ENCODE measurements at places on chromosomes 7 and 10. TPM values are rescaled to one million over a fixed set of nuclear protein-coding genes. Genes with fewer than 3 reads are reported as not detected.

DNA sequence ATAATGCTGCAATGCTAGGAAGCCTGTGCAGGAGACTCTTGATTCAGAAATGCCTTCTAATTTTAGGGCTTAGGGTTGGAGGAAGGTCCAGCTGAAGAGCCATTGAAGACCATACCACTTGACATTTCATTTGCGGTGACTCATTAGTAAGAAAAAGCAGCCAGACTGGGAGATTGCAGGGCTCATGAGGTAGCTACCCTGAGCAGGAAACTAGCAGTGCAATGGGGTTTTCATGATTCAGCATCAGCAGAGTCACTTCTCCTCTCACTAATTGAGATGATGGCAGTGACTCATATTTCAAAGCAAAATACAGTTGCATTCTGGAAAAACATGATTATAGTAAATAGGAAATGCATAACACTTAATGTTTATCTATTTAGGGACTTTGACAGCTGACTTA is 434.1 kb downstream of the DNAJB9 start:
- no peak overlapping the region for H3K4me3 ChIP-seq
- no peaks in the 10 kb centered on the region for H3K27me3 ChIP-seq
- no peak overlapping the region for H3K27ac ChIP-seq
- no peaks in the 10 kb centered on the region for H3K4me1 ChIP-seq
- H3K36me3 ChIP-seq: no peaks in the 10 kb centered on the region

The MYL7 gene
- polyA plus RNA-seq: not detected

DNA sequence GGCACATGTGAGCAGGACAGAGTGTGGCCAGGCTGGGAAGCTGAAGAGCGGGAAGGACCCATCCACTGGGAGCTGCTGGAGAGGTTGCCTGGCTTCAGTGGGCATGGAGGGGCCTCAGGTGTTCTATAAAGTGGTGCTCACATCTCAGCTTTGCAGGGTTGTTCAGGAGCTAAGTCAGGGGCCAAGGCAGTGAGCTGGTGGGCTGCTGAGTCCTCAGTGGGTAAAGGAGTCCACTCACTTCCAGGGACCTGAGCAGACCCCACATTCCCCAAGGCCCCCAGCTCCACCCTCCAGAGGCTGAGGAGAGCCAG is 28.8 kb upstream of the C10orf53 start:
- no peak for DNase-seq
- peaks cover 13% of the 10 kb centered on the region for H3K27me3 ChIP-seq
- H3K27ac ChIP-seq: no peak overlapping the region
- peaks cover 6% of the 10 kb centered on the region for H3K4me1 ChIP-seq
- H3K36me3 ChIP-seq: no peaks in the 10 kb centered on the region
- H3K4me3 ChIP-seq: no peak overlapping the region

The TCAF2 gene
- polyA plus RNA-seq: 9.2 TPM

The TMEM139 gene
- polyA plus RNA-seq: 0.60 TPM

The NPFFR1 gene
- not detected for polyA plus RNA-seq

The PRLHR gene
- polyA plus RNA-seq: not detected

GRCh38 chr7:110442381-110442837 is 648.5 kb upstream of the LRRN3 start:
- no peaks in the 10 kb centered on the region for H3K36me3 ChIP-seq
- no peaks in the 10 kb centered on the region for H3K27me3 ChIP-seq
- H3K4me3 ChIP-seq: no peak overlapping the region
- H3K4me1 ChIP-seq: no peaks in the 10 kb centered on the region
- DNase-seq: no peak

DNA sequence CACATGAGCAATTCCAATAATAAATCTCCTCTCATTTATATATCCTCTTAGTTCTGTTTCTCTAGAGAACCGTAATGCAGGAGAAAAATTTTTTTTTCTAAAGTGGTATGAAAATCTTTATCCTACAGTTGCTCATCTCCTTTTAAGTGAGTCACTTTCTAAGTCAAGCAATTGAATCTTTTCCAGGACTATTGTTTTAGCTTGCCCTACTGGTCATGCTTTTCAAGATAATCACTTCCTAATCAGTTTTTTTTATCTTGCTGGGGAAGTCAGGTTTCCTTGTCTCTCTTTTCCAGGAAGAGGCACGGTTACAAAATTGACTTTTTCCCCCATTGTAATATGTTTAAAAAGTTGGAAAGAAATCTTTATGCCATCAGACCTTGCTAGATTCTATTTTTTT is 44.0 kb downstream of the INPP5F start:
- H3K4me1 ChIP-seq: peaks cover 5% of the 10 kb centered on the region
- H3K36me3 ChIP-seq: no peaks in the 10 kb centered on the region
- no peak overlapping the region for H3K4me3 ChIP-seq
- H3K27me3 ChIP-seq: no peaks in the 10 kb centered on the region
- DNase-seq: no peak
- H3K27ac ChIP-seq: no peak overlapping the region

- no peak overlapping the region for H3K27ac ChIP-seq
- no peak for DNase-seq
- peaks cover 1% of the 10 kb centered on the region for H3K36me3 ChIP-seq
- H3K4me3 ChIP-seq: no peak overlapping the region
- H3K4me1 ChIP-seq: peaks cover 28% of the 10 kb centered on the region
- no peaks in the 10 kb centered on the region for H3K27me3 ChIP-seq
Observed at GRCh38 chr7:28005075-28005846, 175.3 kb downstream of the JAZF1 start.

GRCh38 chr7:74002474-74003017 is 25.4 kb upstream of the ELN start:
- no peak for DNase-seq
- no peak overlapping the region for H3K4me3 ChIP-seq
- no peak overlapping the region for H3K27ac ChIP-seq
- H3K4me1 ChIP-seq: peaks cover 13% of the 10 kb centered on the region
- H3K27me3 ChIP-seq: no peaks in the 10 kb centered on the region
- H3K36me3 ChIP-seq: no peaks in the 10 kb centered on the region

DNA sequence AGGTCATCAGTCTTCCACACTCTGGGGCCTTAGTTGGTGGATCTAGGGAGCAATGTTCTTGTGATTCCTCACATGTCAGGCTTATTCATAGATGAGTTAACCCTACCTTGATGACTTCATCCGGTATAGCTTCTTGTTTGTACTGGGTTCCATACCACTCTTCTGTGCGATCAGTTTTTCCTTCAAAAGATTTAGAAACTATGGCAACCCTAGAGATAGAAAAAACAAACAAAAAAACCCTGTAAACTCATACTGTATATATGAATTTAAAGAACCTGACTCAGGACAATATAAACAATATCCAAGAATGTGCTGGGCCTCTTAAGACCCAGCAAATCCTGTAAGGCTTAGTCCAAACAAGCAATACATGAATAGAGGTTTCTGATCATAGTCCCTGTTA is 83.5 kb downstream of the IDE start:
- no peak overlapping the region for H3K4me3 ChIP-seq
- peaks cover 31% of the 10 kb centered on the region for H3K36me3 ChIP-seq
- no peaks in the 10 kb centered on the region for H3K27me3 ChIP-seq
- no peaks in the 10 kb centered on the region for H3K4me1 ChIP-seq
- no peak for DNase-seq

The MYL10 gene
- polyA plus RNA-seq: not detected

- no peaks in the 10 kb centered on the region for H3K36me3 ChIP-seq
- no peak overlapping the region for H3K27ac ChIP-seq
- no peak overlapping the region for H3K4me3 ChIP-seq
- H3K27me3 ChIP-seq: peaks cover 61% of the 10 kb centered on the region
- no peaks in the 10 kb centered on the region for H3K4me1 ChIP-seq
Observed at GRCh38 chr7:96979551-96980276, 25.6 kb upstream of the DLX6 start.

- no peak overlapping the region for H3K27ac ChIP-seq
- DNase-seq: no peak
- H3K4me3 ChIP-seq: no peak overlapping the region
- H3K4me1 ChIP-seq: no peaks in the 10 kb centered on the region
- peaks cover 22% of the 10 kb centered on the region for H3K36me3 ChIP-seq
Observed at GRCh38 chr10:96188421-96188820, 58.3 kb downstream of the ZNF518A start.

GRCh38 chr10:11378835-11379234 is 232.6 kb downstream of the USP6NL start:
- no peaks in the 10 kb centered on the region for H3K4me1 ChIP-seq
- H3K36me3 ChIP-seq: no peaks in the 10 kb centered on the region
- H3K27me3 ChIP-seq: no peaks in the 10 kb centered on the region
- H3K27ac ChIP-seq: no peak overlapping the region
- DNase-seq: no peak
- no peak overlapping the region for H3K4me3 ChIP-seq

GRCh38 chr7:127447326-127447945 is 54.9 kb upstream of the ZNF800 start:
- peaks cover 8% of the 10 kb centered on the region for H3K36me3 ChIP-seq
- no peak overlapping the region for H3K27ac ChIP-seq
- no peak overlapping the region for H3K4me3 ChIP-seq
- H3K27me3 ChIP-seq: no peaks in the 10 kb centered on the region
- DNase-seq: peak; percentile 16
- peaks cover 25% of the 10 kb centered on the region for H3K4me1 ChIP-seq

DNA sequence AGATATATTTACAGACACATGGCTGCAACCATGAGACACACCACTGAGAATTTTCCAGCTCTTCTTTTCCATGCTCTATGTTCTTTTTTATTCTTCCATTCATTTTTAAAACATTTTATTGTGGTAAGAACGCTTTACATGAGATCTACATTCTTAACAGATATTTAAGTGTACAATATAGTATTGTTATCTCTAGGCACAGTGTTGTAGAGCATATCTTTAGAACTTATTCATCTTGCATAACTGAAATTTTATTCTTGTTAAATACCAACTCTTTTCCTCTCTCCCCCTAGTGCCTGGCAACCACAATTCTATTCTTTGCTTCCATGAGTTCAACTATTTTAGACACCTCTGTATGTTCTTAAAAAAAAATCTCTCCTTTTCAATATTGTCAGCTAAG is 67.1 kb upstream of the HABP2 start:
- no peak for DNase-seq
- H3K36me3 ChIP-seq: no peaks in the 10 kb centered on the region
- H3K27ac ChIP-seq: no peak overlapping the region
- no peaks in the 10 kb centered on the region for H3K27me3 ChIP-seq
- H3K4me1 ChIP-seq: no peaks in the 10 kb centered on the region

The CALHM3 gene
- not detected for polyA plus RNA-seq

DNA sequence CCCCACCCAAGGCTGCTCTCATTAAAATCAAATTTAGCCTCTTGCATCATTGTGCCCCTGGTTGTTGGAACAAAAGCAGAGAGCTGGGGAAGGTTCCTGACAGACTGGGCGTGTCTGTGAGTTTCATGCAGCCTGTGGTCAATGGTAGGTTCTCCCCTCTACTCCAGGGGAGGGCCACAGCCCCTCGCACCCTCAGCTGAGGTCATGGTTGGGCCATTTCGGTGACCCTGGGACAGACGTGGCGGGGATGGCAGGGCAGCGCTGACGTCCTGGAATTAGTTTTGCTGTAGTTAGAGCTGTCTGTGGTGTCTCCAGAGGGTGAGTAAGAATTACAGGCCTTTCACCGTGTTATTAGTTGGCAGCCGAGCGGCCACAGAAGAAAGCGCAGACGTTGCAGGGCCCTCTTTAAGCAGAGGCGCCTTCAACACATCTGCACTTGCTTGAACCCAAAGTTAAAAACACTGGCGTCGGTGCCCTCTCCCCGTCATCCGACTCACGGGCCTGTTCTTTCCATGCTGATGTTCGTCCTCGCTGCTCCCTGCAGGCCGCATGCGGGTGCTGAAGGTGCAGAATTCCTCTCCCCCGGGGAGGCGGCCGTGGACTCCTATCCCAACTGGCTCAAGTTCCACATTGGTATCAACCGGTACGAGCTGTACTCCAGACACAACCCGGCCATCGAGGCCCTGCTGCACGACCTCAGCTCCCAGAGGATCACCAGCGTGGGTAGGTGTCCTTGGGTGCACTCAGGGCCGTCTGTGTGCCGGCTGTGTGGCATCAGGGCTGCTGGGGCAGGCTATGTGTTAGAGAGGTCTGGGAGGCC is 2.8 kb downstream of the FAM20C start:
- no peak overlapping the region for H3K27ac ChIP-seq
- DNase-seq: no peak
- peaks cover 45% of the 10 kb centered on the region for H3K27me3 ChIP-seq
- peaks cover 6% of the 10 kb centered on the region for H3K4me1 ChIP-seq
- H3K4me3 ChIP-seq: peak overlapping the region; percentile 26
- no peaks in the 10 kb centered on the region for H3K36me3 ChIP-seq

DNA sequence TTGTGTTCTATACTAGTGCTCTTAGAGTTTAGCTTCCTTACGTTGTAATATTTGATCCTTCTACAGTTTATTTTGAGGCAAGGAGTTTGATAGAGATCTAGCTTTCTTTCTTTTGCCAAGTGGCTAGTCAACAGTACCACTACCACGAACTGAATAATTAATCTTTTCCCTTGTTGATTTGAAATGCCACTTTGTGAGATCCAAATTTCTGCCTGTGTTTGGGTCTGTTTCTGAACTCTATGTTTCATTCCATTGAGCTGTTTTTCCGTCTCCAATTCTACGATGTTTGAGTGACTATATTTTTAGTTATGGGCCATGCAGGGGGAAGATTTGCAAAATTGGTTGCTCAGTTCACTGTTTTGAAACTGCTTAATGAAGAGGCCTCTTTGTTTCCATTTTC is 134.7 kb downstream of the KIAA1217 start:
- DNase-seq: no peak
- no peak overlapping the region for H3K4me3 ChIP-seq
- peaks cover 32% of the 10 kb centered on the region for H3K27me3 ChIP-seq
- no peaks in the 10 kb centered on the region for H3K4me1 ChIP-seq
- H3K36me3 ChIP-seq: no peaks in the 10 kb centered on the region

The HHEX gene
- polyA plus RNA-seq: 0.09 TPM

The AQP1 gene
- not detected for polyA plus RNA-seq

The TUBAL3 gene
- polyA plus RNA-seq: not detected

DNA sequence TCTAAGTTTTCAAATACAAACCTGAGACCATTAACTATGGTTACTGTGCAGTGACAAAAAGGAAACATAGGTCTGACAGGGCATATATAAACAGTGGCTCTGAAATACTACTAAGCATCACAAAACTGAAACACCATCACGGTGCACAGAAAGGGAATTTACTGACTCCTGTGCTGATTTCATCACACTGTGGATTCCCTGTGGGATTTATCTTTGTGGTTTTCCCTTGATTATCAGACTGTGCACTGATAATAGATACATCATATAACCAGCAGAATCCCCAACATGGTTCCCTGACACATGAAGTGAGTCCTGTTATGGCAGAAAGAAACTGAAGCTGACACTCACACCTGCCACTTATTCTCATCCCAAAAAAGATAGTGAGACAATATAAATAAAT is 676.3 kb upstream of the KCND2 start:
- H3K36me3 ChIP-seq: no peaks in the 10 kb centered on the region
- no peaks in the 10 kb centered on the region for H3K27me3 ChIP-seq
- H3K4me1 ChIP-seq: no peaks in the 10 kb centered on the region
- H3K4me3 ChIP-seq: no peak overlapping the region

DNA sequence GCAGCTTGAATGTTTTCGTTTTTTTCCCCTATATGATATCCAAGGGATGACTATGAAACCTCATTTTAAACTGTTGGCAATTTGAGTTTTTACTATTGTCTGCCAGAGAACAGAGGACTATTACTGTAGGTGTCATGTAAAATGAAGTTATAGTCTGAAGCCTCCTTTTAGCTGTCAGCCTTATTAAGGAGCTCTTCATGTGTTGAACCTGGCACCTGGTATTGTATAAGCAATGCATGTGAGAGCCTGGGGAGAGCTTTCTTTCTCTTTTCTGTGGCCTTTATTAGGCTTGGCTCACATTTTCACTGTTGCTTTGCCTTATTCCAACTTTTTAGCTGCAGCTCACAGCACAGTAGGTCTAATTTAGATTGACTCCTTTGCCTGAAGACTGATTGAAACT is 119.1 kb upstream of the FOXP2 start:
- H3K4me1 ChIP-seq: no peaks in the 10 kb centered on the region
- no peaks in the 10 kb centered on the region for H3K36me3 ChIP-seq
- H3K27ac ChIP-seq: no peak overlapping the region
- no peak overlapping the region for H3K4me3 ChIP-seq
- H3K27me3 ChIP-seq: no peaks in the 10 kb centered on the region
- no peak for DNase-seq
